ENCODE measurements at places on chromosomes 2 and 18. TPM values are rescaled to one million over a fixed set of nuclear protein-coding genes. Genes with fewer than 3 reads are reported as not detected.

DNA sequence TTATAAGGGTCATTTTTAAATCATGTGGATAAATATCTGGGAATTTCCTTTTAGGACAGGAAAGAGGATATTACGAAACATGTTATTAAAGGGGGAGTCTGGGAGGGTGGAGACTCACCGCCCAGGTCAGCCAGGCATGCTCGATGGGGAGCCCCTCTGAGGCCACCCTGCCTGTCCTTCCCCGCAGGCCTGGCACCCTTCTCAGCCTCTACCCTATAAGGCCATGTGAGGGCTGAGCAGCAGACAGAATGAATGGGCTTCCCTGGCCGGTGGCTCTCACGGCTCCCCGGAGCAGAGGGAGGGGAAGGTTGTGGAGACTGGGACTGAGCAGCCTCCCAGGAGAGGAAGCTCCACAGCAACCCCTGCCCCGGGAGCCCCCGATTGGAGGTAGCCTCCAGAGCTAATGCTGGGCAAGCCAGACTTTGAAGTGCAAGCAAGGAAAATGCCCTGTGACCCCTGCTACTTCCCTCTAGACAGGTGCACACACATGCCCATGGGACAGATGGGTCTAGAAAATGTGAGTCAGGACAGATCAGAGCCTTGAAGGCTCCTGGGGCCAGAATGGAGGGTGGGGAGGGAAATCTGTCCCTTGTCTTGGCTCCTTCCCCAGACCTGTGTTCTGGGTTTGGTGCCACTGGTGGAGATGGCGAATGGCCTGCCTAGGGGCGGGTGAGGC is 13.2 kb upstream of the ARMC9 start:
- DNase-seq = no peak

PRSS56 gene
- not detected for total RNA-seq

SAG gene
- not detected for total RNA-seq

GRCh38 chr2:200619279-200619678 is 33.5 kb downstream of the AOX1 start:
- peak; percentile 11 for DNase-seq

EMX1 gene
- total RNA-seq = not detected

- no peak for DNase-seq
These were observed 690.7 kb downstream of the KCNJ3 start for GRCh38 chr2:155389224-155389623.

PPP4R1 gene
- 167 TPM for total RNA-seq

GRCh38 chr2:207422380-207422779 is 107.4 kb upstream of the CREB1 start:
- no peak for DNase-seq

DNA sequence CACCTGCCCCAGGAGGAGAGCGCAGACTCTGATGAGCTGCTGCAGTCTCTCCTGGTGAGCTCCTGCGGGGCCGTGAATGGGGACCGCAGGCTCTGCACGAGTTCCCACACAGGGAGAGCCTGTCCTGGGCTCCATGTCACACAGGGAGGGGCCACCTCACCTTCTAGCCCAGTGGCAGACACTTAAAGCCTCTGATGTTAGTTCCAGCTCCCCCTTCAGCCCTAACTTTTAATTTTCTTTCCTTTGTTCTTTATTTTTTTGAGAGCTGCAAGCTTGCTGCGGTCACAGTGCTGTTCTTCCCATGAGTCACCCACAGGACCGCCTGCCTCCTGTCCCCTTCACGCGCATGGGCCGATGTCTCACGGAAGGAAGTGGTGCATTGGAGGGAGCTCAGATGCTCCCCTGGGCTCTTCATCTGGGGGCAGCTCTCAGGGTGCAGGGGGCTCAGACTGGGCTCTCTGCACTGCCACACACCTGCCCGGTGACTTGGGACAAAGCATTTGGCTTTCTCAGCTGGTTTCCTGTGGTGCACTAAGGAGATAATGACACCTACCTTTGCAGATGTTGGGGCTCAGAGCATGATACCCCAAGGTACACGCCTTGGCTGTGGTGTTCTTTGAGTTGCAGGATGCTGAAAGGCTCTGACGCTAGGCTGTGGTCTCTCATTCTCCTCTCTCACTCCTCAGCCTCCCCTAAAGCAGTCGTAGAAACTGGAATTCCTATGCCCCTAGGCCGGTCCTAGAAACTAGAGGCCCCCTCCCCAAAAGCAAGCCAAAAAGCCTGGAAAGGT is 37.2 kb upstream of the PXDN start:
- DNase-seq = no peak

- no peak for DNase-seq
These were observed 90.7 kb downstream of the NRP2 start for GRCh38 chr2:205772983-205773382.
